ENCODE measurements at places on chromosomes 13 and 19.

DNA sequence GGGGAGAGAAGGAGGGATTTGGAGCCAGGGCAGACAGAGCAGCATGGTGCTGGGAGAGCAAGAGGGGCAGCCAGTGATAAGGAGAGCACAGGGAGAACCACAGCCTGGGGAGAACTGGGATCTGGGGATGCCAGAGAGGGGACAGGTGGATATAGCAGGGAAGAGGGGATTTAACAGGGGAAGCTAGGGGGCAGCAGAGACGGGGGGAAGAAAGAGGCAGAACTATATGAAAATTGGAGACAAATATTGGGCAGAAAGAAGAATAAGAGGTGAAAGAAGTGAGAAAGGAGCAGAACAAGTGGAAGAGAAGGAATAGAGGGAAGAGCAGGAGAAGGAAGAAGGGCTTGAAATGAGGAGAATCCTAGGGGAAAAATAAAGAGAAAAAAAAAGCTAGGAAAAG is 6.5 kb upstream of the ZNF528 start:
- no peaks in the 10 kb centered on the region for H3K4me1 ChIP-seq
- no peaks in the 10 kb centered on the region for H3K36me3 ChIP-seq
- no peak overlapping the region for H3K27ac ChIP-seq
- H3K27me3 ChIP-seq: no peaks in the 10 kb centered on the region
- no peak for DNase-seq

DNA sequence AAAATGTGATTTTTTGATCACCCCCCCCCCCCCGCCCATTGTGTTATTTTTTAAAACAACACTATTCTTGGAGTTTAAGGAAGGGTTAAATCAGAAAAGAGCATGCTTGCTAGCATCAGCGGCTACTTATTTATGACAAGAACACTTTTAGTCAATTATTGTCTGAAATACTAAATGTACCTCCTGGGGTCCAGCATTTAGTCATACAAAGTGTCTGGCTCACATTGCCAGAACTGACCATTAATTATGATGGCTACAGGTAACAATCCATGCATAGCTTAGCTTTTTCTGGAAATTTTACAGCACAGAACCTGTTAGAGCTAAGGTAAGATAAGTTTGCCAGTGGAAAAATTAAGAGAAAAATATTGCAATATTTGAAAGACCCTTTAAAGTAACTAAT is 90.1 kb downstream of the PCDH9 start:
- no peak overlapping the region for H3K27ac ChIP-seq
- no peak for DNase-seq
- H3K4me1 ChIP-seq: no peaks in the 10 kb centered on the region
- H3K27me3 ChIP-seq: no peaks in the 10 kb centered on the region
- no peak overlapping the region for H3K4me3 ChIP-seq
- H3K36me3 ChIP-seq: no peaks in the 10 kb centered on the region

- no peaks in the 10 kb centered on the region for H3K4me1 ChIP-seq
- no peaks in the 10 kb centered on the region for H3K36me3 ChIP-seq
- DNase-seq: no peak
- no peaks in the 10 kb centered on the region for H3K27me3 ChIP-seq
These were observed 8.4 kb upstream of the CYP2B6 start for GRCh38 chr19:40982594-40983101.

- DNase-seq: no peak
- H3K27me3 ChIP-seq: no peaks in the 10 kb centered on the region
- H3K27ac ChIP-seq: no peak overlapping the region
- H3K4me1 ChIP-seq: peaks cover 18% of the 10 kb centered on the region
- H3K36me3 ChIP-seq: no peaks in the 10 kb centered on the region
These were observed 2.4 kb downstream of the CUL4A start for GRCh38 chr13:113211774-113212173.

- no peaks in the 10 kb centered on the region for H3K4me1 ChIP-seq
- H3K27ac ChIP-seq: no peak overlapping the region
- no peak for DNase-seq
- H3K27me3 ChIP-seq: peaks cover 5% of the 10 kb centered on the region
These were observed 45.9 kb downstream of the SPTBN4 start for GRCh38 chr19:40512473-40513344.

DNA sequence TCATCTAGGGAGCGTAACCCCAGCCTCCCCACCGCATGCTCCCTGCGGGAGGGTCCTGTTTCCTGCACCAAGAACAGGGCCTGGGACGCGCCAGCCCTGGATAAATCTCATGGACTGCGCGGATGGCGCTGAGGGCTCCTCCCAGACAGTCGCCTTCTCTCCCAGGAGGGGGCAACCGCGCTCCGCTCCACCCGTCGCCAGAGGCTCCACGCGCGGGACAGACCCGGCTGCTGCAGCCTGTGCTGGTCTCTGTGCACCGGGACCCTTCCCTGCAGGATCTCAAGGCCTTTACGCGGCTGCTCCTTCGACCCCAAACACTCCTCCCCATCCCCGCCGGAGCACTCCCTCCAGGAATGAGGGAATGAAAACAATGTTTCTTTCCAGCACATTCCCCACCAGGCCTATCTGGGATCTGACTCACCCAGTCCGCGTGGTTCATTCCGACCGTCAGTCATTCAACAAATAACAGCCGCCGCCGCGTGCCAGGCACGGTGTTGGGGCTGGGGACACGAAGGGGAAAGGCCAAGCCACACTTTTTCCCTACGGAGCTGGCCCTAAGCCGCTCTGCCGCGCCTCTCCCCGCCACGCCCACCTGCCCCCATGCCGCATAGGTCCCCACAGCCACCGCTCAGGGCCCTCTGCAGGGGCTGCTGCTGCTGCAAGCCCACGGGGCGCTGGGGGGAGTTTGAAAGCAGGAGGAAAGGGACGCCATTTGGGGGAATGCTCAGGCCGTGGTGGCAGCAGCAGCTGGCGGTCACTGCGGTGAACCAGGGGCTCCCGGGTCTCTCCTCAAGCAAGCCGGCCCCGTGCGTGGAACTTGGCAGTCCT is 6.0 kb downstream of the PNMA8B start:
- no peak overlapping the region for H3K27ac ChIP-seq
- no peak overlapping the region for H3K4me3 ChIP-seq
- DNase-seq: no peak
- H3K27me3 ChIP-seq: peaks cover 29% of the 10 kb centered on the region
- no peaks in the 10 kb centered on the region for H3K4me1 ChIP-seq

GRCh38 chr13:110217085-110217484 is 89.9 kb downstream of the COL4A1 start:
- H3K27ac ChIP-seq: no peak overlapping the region
- DNase-seq: no peak
- no peak overlapping the region for H3K4me3 ChIP-seq
- no peaks in the 10 kb centered on the region for H3K4me1 ChIP-seq
- no peaks in the 10 kb centered on the region for H3K27me3 ChIP-seq
- no peaks in the 10 kb centered on the region for H3K36me3 ChIP-seq

DNA sequence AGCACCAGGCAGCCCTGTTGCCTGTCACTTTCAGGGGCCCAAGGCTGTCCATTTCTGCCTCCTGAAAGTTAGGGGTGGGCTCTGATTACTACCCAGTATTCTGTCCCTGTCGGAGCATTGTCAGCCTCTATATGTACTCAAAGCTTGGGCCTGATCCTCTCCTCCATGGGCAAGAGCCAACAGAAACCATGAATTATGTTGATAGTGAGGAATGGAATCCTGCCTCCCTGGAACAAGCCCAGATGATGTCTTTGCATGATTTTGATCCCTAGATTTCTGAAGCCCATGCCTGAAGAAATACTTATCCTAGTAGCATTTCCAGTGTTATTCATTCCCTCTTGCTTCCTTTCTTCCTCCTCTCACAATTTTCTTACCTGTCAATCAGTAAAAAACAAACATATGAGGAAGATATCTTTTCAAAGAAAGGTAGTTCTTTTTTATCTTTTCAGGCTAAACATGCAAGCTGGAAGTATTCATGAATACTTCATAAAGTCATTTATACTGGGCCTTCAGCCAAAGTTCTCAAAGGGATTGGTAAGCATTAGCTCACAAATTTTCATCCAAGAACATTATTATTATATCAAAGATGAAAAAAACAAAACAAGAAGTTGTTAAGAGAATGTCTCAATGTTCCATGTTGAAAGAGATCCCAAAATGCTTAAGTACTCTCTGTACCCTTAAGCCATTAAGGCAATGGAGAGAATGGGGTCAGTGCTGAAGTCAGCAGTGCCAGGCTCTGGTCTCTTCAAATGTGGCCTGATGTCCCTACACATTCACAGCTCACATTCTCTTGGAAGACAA is 171.7 kb downstream of the NHLRC3 start:
- H3K4me3 ChIP-seq: no peak overlapping the region
- H3K4me1 ChIP-seq: no peaks in the 10 kb centered on the region
- no peak overlapping the region for H3K27ac ChIP-seq
- DNase-seq: no peak

DNA sequence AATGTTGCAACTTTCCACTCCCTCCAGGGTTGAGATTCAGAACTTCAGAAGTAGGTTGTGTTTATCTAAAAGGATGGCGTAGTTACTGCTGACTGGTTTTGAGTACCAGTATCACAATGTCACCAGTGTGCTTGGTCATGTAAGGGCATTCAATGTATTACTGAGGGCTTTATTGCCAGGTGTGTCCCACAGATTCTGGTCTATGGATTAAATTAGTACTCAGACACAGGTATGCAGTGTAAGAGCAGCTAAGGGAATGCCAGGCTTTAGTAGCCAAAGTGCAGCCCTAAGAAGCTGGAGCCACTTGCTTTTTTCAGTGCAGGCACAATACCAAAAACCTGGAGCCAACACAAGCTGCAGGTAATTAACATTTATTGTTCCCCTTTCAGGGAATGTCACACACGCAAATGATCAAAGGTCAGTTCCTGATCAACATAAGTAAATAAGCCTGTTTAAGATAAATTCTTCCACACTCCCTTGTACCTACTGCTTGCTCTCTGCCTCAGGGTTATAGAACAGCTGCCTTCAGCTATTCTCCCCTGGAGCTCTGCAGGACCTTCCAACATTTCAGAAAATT is 130.1 kb upstream of the ZNF91 start:
- DNase-seq: no peak
- H3K27me3 ChIP-seq: no peaks in the 10 kb centered on the region
- no peaks in the 10 kb centered on the region for H3K4me1 ChIP-seq

GRCh38 chr13:98055623-98056022 is 87.3 kb upstream of the FARP1 start:
- no peaks in the 10 kb centered on the region for H3K27me3 ChIP-seq
- no peak overlapping the region for H3K27ac ChIP-seq
- H3K36me3 ChIP-seq: no peaks in the 10 kb centered on the region
- DNase-seq: no peak
- no peaks in the 10 kb centered on the region for H3K4me1 ChIP-seq

DNA sequence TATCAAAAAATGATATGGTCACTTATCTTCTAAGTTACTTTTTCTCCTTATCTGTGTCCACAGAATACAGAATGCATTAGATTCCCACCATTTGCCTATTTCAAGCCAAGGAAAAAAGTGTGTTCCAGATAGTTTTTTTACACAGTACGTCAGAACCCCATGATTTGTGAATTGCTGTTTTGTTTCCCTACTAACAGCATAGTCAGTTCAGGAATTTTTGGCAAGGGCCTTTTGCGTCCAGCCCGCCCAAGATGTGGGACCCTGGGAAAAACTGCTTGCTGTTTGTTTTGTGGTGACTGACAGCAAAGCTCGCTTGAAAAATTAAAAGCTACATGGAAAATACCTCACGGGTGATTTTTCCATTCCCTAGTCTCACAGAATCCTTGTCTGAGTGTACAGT is 20.4 kb upstream of the FAM216B start:
- no peak overlapping the region for H3K27ac ChIP-seq
- H3K36me3 ChIP-seq: no peaks in the 10 kb centered on the region

DNA sequence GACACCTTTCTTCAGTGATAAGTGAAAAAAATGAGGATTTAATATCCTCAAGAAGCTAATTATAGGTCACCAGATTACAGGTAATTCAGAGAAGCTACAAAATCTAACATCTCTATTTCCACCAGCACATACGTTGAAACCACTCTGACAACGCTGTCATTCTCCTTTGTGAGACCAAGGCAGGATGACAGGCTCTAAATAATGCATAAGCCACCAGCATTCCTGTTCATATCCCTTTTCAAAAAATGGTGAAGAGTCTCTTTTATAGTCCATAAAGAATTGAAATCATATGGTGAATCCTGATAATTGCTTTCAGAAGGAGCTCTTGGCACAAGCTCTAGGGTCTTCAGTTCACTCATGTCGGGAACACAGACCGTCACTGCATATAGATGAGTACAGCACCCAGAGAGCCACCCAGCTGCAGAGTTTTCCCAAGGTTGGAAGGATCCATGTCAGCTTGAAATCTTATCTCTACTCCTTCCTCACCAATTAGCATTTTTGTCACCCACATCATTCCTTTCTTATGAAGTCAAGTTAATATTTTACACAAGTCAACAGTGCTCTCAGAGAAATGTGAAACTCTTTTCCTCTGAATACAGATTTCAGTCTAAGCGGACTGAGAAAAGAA is 431.4 kb downstream of the TBC1D4 start:
- no peaks in the 10 kb centered on the region for H3K36me3 ChIP-seq
- peaks cover 2% of the 10 kb centered on the region for H3K27me3 ChIP-seq

DNA sequence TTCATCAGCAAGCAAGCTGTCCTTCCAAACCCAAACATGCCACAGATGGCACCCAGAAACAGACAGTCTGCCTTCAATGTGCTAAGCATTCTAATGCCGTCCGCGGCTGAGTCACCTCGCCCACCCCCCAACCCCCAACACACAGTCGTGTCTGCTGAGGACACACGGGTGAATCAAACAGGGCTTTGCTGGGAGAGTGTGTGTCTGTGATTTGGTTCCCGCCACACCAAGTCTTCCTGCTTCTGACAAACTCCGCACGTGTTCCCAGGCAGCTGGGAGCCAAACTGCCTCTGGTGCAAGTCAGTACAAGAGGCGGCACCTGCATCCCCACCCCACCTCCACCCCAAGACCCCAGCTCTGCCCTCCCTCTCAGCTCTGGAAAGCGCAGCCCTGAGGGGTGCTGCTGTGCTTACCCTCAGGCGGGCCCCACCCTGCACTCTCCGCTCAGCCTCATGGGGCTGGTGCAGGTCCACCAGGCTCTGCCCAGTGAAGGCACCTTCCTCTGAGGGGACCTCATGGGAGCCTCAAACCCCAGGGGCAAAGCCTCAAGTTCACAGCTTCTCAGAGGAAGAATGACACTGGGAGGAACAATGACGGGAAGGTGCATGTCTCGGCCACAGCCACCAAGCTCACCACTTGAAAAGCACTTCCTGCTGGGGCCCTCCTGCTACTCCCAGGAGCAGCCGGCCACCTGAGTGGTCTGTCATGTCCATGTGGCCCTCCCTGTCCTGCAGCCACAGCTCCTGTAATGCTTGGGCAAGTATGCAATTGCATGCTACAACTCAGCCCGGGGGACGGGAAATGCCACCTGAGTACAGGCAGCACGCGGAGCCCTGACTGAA is 15.0 kb upstream of the SLC35E1 start:
- peak; percentile 84 for DNase-seq
- H3K4me3 ChIP-seq: peak overlapping the region; percentile 72
- H3K27ac ChIP-seq: peak overlapping the region; percentile 99
- no peaks in the 10 kb centered on the region for H3K27me3 ChIP-seq

DNA sequence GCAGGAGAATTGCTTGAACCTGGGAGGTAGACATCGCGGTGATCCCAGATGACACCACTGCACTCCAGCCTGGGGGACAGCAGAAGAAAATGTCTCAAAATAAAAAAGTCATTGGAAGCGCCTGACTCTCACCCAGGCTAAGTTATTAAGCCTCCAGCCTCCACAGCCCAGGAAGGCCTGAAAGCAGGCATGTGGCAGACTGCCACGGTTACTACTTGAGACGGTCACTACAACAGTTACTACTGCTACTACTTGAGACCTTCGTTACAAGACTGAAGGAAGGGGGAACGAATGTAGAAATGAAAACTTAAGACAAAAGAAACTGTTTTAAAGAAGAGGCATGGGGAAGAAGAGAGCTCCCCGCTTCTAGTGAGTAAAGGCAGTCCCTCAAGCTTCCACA is 9.6 kb downstream of the PRR22 start:
- no peaks in the 10 kb centered on the region for H3K4me1 ChIP-seq
- DNase-seq: no peak
- H3K27ac ChIP-seq: no peak overlapping the region
- no peaks in the 10 kb centered on the region for H3K36me3 ChIP-seq

Data from GM12878 (cell line).